ENCODE measurements at places on chromosomes 16 and 17.

- no peak for DNase-seq
Measured at GRCh38 chr17:75774471-75774990, 9.5 kb upstream of the GALK1 start.

- DNase-seq: no peak
Measured at GRCh38 chr16:24971718-24972117, 43.5 kb downstream of the ARHGAP17 start.

DNA sequence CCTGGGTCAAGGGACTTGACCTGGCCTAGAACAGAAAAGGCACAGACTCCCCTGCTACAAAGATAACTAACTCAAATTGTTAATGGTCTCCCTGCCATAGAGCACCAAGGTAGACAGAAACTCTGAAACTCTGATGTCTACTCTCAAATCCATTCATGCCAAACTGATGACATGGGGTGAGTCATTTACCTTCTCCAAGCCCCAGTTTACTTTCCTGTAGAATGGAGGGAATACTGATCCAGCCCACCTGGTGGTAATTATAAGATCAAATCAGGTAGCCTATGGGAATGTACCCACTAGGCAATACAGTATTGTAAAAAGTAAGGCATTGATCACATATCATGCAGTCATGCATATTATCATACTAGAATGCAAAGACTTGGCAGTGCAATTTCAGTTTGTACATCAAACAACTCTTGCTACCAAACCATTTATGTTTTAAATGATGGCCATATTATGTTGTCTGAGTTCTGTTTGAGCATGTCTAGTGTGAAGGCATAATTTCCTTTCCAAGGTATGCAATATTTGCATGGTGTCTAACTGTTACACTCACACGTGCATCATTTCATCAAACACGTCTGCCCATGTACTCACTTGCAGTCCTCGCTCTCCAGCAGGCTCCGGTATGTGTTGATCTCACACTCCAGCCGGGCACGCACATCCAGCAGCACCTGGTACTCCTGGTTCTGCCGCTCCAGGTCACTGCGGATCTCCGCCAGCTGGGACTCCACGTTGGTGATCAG is 3.0 kb downstream of the KRT31 start:
- DNase-seq: peak; percentile 49

DNA sequence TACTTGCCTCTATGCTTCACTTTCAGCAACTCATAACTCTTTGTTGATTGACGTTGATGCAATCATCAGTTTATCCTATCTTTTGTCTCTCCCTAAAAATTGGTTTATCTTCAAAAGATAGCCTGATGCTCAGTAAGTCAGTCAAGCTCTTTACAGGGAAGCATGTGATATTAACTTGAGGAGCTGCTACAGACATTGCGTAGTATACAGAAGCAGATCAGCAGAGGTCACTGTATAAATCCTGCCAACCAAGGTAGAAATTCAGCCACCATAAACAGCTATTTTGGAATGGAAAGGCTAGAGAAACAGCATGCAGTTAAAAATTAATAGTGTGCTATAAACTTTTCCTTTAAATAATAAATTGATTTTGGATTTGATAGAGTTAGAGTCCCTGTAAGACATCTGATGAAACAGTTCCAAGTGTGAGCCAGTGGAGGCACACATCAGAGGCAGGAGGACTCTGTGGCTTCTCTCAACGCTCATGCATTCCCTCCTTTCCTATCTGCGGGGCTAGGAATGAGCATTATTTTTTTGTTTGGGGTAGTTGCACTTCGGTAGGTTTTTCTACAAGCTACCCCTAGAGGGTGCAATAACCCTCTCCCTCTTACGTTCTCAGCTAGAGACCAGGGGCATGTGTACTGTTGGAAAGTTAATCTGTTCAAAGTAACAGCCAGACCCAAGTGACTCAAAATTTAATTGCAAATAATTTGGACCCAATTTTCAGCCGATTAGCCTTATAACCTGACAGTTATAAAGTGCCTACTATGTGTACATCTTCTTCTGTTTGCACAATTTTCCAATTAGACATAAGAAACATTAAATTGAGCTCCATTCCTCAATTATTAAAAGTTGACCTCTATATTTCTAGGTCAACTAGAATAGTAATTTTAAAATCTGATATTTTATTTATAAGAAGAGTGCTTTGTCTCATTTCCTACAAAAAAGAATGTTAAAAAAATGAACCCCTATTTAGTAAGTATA is 647.7 kb upstream of the SOX9 start:
- peak; percentile 15 for DNase-seq

- no peak for DNase-seq
Measured at GRCh38 chr16:57382535-57383275, 10.4 kb downstream of the CX3CL1 start.

- DNase-seq: peak; percentile 53
Measured at GRCh38 chr16:31202414-31203375, at the start of gene PYCARD. Gene PYCARD, minus strand, starts transcription at chr16:31202760. Its CDS starts 70 bp downstream, at chr16:31202690.

GRCh38 chr17:72726936-72727335 is 365.6 kb downstream of the SLC39A11 start:
- DNase-seq: no peak

DNA sequence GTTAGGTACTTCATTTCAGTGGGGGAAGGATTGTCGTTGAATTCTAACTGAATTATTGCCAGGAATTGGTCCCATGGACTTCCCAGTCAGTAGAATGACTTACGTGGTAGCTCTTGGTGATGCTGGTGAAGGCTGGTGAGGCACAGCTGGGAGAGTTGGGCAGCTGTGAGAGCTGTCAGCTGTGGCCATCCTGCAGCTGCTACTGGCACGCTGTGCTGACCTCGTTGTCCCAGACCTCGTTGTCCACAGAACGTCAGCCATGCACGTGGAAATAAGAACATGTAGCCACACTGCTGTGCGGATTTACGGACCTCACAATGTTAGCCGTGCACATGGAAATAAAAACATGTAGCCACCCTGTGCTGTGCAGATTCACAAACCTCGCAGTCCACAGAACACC is 102.3 kb downstream of the NPIPB11 start:
- DNase-seq: no peak

- DNase-seq: no peak
Measured at GRCh38 chr17:34570506-34570905, 8.9 kb upstream of the TMEM132E start.

DNA sequence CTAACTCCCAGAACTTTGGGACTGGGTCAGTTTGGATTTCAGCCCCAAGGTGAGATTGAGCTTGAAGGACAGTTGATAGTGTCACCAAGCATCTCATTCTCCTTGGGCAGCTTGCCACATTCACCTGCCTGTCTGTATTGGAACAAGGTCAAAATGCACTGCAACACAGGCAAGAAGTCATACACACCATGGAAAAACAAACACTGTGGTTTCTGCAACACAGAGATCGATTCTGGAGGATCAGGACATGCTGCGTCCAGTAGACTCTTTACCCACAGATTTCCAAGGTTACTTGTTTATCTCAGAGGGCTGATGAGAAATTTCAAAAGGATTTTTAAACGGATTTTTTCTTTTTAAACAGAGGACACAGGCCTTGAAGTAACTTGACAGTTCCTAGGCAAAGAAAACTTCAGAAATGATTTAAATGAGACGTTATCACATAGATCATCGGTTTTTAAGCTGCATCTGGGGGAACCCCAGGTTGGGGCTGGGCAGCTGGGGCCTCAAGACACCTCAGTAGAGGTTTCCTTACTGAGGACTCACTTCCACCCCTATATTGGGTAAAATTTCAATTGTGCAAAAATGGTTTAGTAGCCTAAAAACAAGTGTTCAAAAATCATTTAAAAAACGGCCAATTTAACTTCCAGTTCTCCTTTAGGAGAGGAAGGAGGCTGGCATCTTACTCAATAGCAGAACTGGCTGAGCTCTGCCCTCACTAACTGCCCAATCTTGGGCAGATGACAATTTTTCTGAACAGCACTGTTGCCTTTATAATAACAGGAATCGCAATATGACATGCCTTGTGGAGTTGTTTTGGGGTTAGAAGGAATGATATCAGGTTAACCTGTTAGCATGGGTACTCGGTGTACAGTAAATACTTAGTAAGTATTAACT is 299.3 kb downstream of the XYLT1 start:
- no peak for DNase-seq
